ENCODE measurements at places on chromosomes 1 and 21. TPM values are rescaled to one million over a fixed set of nuclear protein-coding genes. Genes with fewer than 3 reads are reported as not detected.

DNA sequence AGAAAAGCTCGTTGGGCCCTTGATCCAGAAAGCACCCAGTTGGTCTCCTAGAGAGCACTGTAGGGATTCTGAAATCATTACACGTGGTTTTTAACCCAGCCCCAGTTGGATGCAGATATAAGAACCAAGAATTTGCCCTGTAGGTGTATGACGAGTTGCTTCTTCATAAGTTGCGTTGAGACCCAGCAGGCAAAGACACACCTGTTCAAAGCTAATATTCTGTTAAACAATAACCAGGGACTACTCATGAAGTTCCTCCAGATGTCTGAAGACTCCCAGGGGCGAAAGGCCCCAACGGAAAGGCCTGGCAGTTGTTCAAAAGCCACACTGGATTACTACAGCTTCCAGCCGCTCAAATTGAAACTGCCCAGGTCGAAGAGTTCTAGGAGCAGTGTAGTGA lies 88.6 kb upstream of the HNRNPU start:
- DNase-seq, result no peak

DNA sequence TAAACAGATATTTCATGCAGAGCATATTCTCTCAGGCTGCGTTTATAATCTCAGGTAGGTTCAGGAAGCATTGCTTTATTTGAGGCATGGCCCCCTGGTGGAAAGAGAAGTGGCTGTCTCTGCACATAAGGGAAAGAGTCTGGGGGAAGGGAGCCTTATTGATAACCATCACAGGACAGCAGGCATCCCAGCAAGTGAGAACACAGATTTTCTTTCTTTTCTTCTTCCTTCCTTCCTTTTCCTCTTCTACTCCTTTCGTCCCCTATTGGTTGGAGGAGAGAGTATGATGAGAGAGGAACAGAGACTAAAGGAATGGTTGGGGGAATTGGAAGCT lies 21.9 kb downstream of the TSNAX start:
- DNase-seq, result peak; percentile 71

- DNase-seq, result no peak
Measured at GRCh38 chr21:30719401-30719800, 824 bp upstream of the KRTAP21-3 start.

DNA sequence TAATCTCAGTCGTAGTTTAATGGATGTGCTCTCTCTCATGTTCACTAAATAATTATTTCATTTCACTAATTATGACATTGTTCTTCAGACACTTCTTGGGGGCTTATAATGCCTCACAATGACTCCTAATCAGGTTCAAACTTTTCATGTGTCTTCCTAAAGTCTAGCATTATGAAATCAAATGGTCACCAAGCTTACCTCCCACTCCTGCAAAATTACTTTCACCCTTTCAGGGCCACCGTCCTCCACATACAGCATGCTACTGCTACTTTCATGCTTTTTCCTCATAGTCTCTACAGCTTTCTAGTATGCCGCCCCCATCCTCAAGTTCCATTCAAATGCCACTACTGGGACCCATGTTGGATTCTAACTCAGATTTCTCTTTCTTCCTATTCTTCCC lies 59.8 kb upstream of the C1orf53 start:
- DNase-seq, result no peak

- DNase-seq, result no peak
Measured at GRCh38 chr1:233879841-233880240, 24.6 kb upstream of the SLC35F3 start.

DNA sequence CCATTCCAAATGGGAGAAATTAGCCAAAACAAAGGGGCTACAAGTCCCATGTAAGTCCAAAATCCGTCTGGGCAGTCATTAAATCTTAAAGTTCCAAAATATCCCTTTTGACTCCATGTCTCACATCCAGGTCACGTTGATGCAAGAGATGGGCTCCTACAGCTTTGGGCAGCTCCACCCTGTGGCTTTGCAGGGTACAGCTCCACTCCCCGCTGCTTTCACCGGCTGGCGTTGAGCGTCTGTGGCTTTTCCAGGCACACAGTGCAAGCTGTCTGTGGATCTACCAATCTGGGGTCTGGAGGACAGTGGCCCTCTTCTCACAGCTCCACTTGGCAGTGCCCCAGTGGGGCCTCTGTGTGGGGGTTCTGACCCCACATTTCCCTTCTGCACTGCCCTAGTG lies 130.2 kb downstream of the TPR start:
- peak; percentile 84 for DNase-seq

- no peak for DNase-seq
Measured at GRCh38 chr1:31069392-31069791, 3.9 kb upstream of the PUM1 start.

DNA sequence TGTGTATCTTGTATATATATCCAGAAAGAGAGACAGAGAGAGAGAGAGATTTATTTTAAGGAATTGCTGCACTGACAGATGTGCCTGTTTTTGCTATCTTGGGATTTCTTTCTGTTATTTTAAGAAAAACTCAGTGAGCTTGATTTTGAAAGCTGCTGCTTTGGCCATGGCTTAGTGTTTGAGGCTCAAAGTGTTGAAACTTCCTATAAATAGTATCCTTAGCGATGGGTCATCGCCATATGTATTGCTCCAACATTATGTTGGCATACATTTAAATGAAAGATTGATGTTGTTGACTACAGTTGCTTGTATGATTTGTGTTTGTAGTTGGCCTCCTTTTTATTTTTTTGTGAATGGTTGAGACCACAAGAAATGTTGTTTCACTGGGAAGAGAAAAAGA lies 29.0 kb upstream of the NTPCR start:
- no peak for DNase-seq

GRCh38 chr21:34852448-34852847 lies 183.7 kb downstream of the CLIC6 start:
- DNase-seq, result no peak

GRCh38 chr1:169295425-169295824 lies 72.2 kb downstream of the NME7 start:
- no peak for DNase-seq

- DNase-seq, result peak; percentile 76
Measured at GRCh38 chr1:34970829-34971228, 14.3 kb downstream of the TMEM35B start.

DNA sequence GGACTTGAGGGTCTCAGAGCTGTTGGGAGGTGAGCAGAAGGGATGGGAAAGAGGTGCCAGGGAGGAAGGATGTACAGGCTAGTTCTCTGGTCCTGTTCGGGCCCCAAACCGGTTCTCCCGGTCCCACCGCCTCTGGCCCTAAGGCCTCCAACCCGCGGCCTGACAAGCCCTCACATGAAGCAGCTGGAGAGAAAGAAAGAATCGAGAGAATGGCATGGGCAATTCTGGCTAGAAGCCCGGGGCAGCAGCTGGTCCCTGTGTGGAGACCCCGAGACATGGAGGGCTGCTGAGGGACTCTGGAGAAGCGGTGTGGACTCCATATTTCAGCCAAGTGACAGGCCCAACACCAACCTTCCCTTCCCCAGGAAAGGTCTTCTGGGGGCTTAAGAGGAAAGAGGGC lies 730 bp downstream of the CDC42SE1 start:
- peak; percentile 77 for DNase-seq

GRCh38 chr1:75502776-75503175 lies 108.1 kb downstream of the SLC44A5 start:
- no peak for DNase-seq

Gene DSCAM
- 25.5 TPM for total RNA-seq

Gene OR2L8
- not detected for total RNA-seq

Gene REN
- total RNA-seq, result not detected

Gene NUP133
- 68.4 TPM for total RNA-seq

Gene TNFRSF18
- 0.69 TPM for total RNA-seq

Gene SPRR5
- total RNA-seq, result not detected
